ENCODE measurements at places on chromosomes 11 and 22. TPM values are rescaled to one million over a fixed set of nuclear protein-coding genes. Genes with fewer than 3 reads are reported as not detected.

The SCGB1A1 gene
- total RNA-seq = not detected

The MYRF gene
- 26.3 TPM for total RNA-seq

The MPZL2 gene
- total RNA-seq = 1.2 TPM

The TOMM22 gene
- 40.3 TPM for total RNA-seq

The SCGB1C1 gene
- not detected for total RNA-seq

The BDNF gene
- 26.4 TPM for total RNA-seq

The MS4A10 gene
- total RNA-seq = not detected

The YDJC gene
- total RNA-seq = 8.3 TPM

The CBX7 gene
- total RNA-seq = 1.7 TPM

The PAMR1 gene
- 46.2 TPM for total RNA-seq

The PKDREJ gene
- not detected for total RNA-seq

The PAK1 gene
- 18.4 TPM for total RNA-seq

The C11orf42 gene
- total RNA-seq = not detected

The NXPE4 gene
- not detected for total RNA-seq

The PAX6 gene
- total RNA-seq = not detected

The MLC1 gene
- 0.18 TPM for total RNA-seq
